ENCODE measurements at places on chromosomes 7 and 10.

GRCh38 chr7:109376576-109376975, 806.9 kb downstream of the DNAJB9 start:
- no peak for DNase-seq

GRCh38 chr7:42152329-42153205, 84.4 kb downstream of the GLI3 start:
- DNase-seq: no peak

DNA sequence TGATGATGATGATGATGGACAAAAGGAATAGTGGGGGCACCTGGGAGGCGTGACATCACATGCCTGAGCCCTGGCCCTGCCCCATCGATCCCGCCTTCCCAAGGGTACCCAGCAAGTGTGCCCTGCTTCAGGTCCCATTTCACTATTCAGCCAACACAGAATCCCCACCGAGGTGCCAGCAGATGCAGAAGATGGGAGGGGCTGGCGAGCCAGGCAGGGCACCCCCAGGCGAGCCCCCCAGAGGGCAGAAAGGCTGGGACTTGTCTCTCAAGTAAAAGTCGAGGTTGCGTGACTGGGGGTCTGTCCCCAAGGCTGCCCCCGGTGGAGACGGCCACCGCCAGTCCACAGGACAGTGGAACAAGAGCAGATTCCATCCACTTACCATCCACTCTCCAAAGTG, 57.5 kb downstream of the INSIG1 start:
- no peak for DNase-seq

GRCh38 chr7:35026150-35026549, 11.1 kb downstream of the DPY19L1 start:
- no peak for DNase-seq

GRCh38 chr7:148712678-148713329, 14.1 kb downstream of the CUL1 start:
- DNase-seq: no peak

DNA sequence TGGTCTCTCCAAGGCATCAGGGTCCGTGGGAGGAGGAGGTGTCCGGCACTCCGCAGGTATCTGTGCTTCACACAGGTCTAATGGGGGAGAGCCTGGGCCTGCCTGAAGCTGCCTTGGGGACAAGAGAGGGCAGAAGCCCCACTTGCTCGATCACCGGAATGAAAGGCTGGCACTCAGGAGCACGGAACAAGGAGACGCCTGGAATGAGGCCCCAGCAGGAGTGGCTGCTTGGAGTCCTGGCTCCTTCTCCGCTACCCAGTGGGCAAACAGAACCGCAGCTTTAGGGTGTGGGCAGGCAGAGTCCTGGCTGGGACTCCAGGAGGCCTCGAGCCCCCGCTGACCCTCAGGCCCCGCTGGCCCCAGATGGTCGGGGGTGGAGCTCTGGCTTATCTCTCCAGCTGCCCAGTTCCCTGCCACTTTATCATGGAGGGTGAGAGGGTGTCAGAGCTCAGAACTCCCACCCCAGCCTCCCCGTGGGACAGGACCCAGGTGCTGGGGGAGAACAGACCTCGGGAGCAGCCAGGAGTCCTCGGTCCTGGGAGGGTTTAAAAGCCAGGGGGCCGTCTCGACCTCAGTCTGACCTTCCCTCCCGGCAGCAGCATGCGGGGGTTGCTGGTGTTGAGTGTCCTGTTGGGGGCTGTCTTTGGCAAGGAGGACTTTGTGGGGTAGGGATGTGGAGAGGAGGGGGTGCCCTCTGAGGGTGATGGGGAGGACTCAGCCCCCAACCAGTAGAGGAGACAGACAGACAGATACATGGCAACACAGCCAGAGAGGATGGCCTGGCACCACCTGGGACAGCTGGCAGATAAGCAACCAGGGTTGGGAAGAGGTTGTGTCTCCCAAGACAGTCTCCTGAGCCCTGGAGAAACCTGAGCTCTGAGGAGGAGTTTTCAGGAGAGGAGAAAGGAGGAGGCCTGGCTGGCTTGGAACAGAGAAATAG, at the start of gene CPA1:
Gene CPA1, plus strand, starts transcription at position 574 of the 940 bp plus-strand sequence. Its CDS starts 27 bp downstream, at position 601.
- DNase-seq: no peak

DNA sequence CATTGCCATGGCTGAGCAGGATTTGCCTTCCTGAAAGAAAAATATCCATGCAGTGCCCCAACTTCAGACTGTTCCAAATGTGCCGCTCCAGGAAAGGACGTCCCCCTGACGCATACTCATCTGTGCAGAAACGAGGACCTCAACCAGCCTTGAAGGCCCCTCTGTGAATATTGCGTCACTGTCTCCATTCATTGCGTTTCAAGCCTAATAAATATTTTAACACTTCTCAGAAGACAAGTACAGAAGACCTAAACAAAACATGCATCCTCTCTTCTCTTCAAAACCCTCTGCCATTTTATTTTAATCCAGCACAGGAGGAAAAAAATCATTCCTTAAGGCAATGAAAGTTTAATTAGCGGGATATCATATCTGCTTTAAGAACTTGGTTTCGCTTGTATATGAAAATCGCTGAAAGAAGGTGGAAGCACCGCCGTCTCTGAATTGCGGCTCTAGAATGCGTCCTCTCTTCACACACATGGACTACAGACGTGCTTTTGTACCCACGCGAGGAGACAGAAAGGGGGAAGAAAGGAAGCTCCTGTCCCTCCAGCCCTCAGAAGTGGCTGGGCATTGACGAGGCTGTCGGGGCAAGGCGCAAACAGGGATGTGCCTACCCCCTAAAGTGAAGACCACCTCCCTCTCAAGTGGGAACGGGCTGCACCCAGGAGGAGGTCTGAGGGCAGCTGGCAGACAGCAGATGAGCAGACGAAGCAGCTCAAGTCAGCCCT, 36.8 kb downstream of the RGS10 start:
- DNase-seq: no peak

- no peak for DNase-seq
Observed at GRCh38 chr10:94077042-94077441, 83.3 kb downstream of the PLCE1 start.

DNA sequence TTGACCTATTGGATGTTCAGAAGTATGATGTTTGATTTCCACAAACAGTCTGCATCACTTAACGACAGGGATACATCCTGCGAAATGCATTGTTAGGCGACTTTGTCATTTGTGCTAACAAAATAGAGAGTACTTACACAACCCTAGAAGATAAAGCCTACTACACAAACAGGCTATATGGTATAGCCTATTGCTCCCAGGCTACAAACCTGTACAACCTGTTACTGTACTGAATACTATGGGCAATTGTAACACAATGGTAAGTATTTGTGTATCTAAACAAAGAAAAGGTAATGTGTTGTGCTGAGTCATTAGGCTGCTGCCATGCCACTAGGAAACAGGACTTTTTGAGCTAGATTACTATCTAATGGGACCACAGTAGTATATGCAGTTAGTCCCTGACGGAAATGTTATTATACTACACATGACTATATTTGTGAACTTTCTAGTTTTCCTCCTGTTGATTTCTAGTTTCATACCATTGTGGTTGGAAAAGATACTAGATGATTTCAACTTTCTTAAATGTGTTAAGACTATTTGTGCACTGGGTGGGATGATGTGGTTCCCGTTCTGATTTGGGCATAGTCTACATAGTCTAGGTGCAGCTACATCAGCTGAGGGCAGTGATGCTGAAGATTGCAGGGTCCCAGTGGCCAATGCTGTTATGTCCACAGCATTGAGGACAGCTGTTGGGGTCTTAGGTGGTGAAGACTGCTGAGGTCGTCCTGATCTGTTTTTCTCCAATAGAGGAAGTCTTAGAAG, 161.7 kb downstream of the HTR7 start:
- no peak for DNase-seq

DNA sequence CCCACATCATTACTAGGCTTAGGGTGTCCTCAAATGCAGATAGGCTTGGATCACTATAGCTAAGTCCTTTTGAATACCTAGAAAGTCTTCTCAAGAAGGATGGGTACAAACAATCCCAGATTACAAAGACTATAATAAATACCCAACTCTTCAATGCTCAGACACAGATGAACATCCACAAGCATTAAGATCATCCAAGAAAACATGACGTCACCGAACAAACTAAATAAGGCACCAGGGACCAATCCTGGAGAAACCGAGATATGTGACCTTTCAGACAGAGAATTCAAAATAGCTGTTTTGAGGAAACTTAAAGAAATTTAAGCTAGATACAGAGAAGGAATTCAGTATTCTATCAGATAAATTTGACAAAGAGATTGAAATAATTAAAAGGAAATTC, 108.0 kb upstream of the PLPP4 start:
- no peak for DNase-seq

DNA sequence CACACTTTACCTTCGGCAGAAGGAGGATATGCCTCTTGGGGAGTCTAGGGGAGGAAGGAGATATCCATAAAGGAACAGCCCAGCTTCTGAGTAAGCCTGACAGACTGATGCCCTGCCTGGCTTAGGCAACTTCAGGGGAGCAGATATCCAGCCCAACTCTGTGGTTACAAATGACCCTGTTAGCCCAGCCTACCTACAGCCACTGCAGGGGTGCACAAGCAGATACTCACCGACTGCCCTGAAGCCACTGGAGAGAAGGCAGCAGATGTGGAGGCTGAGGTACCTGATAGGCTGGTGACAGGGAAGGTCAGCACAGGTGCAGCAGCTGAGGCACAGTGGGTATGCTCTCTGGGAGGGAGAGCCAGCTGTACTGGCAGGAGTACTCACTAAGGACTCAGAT, 770.2 kb downstream of the GRID1 start:
- no peak for DNase-seq

GRCh38 chr10:35795131-35795824, 153.2 kb upstream of the FZD8 start:
- DNase-seq: no peak

DNA sequence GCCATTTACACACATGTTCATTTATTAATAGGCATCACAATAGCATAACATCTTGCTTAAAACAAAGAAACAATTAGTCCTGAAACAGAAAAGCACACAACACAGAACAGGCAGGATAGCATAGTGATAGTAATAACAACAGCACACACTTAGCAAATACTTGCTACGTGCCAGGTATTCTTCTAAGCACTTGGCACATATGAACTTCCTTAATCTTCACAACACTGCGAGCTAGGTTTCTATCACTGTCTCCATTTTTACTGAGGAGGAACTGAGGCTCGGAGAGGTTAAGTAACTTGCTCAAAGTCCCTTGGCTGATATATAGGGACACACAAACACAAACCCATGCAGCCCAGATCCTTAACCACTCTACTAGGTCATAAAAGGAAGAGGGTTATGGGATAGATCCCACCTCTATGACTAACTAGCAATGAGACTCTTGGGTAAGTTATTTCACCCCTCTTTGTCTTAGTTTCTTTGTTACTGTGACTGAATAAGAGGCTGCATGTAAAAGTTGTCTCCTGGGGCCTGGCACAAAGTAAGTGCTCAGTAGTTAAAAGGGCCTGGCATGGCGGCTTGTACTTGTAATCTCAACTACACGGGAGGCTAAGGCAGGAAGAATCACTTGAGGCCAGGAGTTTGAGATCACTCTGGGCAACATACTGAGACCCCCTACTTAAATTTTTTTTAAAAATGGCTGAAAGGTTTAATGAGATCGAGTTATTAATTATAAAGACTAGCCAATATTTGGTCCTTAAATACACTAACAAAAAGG, 181.0 kb upstream of the RHOBTB1 start:
- no peak for DNase-seq

DNA sequence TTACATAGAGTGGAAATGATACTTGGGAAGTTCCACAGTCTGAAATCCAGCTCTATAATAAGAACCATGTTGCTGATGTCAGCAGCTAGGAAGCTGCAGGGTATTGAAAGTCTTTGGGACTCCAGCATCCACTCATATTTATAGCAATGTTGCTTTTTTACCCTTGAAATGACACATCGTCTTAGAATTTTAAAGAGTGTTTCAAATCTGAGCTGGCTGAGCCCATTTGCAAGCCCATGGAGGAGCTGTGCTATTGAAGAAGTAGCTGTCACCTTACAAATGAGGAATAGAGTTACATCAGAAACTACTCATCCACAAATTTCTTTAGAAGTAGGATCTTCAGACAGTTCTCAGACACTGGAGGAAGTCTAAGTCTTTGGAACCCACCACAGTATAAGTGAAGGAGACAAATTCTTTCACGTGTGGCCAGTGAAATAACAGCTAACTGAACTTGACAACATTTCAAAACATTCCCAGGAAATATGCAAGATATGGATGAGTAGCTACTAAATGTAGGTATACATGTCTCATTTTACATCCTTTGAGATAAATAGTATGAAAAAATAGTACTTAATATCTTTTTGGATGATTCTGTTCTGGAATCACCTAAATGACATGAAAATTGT, 203.6 kb downstream of the ZNF365 start:
- no peak for DNase-seq

- DNase-seq: no peak
Observed at GRCh38 chr7:156969972-156970420, 20.5 kb downstream of the NOM1 start.

DNA sequence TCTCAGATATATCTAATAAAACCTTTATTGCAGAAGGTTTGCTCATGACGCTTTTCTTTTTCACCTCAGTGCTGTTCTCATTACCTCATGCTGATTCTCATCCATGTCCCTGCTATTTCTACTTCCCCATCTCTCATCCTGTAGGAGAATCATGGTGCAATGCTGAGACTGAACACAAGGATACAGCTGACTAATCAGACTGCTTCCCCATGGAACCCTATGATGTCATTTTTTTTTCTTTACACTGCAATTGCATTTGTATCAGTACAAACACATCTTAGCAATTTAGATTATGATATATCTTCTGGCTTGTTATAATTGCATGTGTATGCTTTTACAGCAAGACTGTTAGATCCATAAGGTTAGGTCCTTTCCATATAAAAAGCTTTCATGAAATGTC, 93.7 kb downstream of the SEMA3A start:
- DNase-seq: no peak

- DNase-seq: no peak
Observed at GRCh38 chr10:52923520-52923919, 150.9 kb upstream of the MBL2 start.

DNA sequence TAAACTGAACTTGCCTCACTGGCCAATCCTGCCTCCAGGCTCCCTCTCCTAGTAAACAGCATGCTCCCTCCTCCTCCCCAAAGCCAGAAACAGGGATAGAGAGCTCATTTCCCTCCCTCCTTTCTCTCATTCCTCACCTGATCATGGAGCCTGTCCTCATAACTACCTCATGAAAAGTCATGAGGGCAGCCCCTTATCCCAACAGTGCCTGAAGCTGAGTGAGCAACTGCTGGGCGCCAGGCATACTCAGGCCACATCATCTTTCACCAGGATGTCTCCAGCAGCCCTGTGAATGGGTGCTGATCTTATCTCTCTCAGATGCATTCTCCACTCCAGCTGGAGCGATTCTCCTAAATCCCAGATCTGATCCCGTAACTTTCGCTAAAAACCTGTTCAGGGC, 307.2 kb downstream of the PRPF18 start:
- DNase-seq: no peak

GRCh38 chr10:120917521-120918250, 66.5 kb downstream of the WDR11 start:
- no peak for DNase-seq
